ENCODE measurements at places on chromosomes 16 and 17.

GRCh38 chr17:18850679-18851078 lies 7.3 kb upstream of the PRPSAP2 start:
- DNase-seq: no peak

GRCh38 chr17:55683550-55684315 lies 38.9 kb downstream of the TMEM100 start:
- DNase-seq: no peak

- DNase-seq: no peak
Observed at GRCh38 chr17:33779234-33779591, 475.9 kb upstream of the CCL2 start.

GRCh38 chr17:74028354-74029116 lies 174.9 kb upstream of the RPL38 start:
- no peak for DNase-seq

DNA sequence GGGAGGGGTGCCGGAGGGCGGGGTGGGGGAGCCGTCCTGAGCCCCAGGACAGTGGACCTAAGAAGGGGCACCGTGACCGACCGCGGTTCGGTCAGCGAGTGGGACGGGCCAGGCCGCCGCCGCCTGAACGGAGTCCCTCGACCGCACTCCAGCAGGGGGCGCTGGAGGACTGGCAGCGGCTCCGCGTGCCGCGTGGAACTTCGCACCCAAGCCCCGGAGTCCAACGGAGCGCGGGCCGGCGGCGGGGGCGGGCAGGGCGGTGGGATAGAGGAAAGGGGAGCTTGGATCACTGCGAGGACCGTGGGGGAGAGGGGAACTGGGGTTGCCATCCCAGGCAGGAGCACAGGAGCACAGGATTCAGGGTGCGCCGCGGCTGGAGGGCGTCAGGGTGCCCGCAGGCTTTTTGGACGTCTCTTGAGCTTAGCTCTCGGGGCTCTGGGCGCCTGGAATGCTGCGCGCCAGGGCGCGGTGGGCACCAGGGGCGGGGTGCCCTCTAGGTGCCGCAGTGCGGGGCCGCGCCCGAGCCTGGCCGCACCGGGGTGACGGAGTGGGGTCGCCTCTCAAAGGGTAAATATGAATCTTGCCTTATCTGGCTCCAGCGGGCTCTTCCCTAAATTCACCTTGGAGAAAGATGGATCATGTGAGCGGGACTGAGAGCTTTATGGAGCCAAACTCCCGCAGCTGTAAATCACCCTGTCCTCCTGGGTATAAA lies 379 bp upstream of the OTOP2 start:
- no peak for DNase-seq

DNA sequence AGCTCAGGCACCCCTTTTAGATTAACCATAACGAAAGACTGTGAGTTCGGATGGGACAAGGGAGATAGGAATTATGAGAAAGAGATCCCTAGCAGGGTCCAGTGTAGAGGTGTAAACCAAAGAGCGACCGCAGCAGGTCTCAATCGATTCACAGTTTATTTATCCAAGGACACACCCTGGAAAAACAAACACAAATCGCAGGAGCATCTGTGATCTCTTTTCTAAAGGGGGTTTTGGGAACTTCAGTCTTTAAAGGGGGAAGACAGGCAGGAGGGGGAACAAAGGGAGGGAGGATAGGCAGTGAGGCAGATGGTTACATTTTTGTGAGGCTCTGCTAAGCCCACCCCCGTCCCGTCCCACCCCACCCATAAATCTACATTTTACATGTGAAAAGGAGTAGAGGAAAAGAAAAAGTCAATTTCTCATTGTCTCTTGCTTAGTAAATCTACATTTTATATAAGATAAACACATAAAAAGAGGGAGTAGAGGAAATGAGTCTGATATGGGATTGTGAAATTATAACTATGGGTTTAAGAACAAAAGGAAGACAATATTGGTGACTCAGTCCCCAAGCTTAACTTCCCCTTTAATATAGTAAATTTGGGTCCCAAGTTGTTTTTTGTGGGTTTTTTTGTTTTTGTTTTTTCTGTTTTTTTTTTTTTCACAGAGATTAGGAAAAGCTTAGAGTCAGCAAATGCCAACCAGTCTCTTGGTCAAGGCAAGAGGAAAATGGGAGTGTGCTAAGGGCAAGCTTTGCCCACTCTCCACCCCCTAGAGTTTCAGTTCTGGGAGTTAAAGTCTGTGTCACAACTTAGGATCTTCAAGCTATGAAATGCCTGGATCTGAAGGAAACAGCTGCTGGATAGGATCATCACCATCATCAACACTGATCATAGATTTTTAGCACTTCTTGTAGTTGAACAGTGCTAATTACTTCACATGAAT lies 160.9 kb upstream of the CDH5 start:
- no peak for DNase-seq

GRCh38 chr17:35548208-35548810 lies 10.8 kb upstream of the SLFN12L start:
- DNase-seq: no peak

GRCh38 chr17:78300962-78301820 lies 58.7 kb downstream of the SOCS3 start:
- no peak for DNase-seq

DNA sequence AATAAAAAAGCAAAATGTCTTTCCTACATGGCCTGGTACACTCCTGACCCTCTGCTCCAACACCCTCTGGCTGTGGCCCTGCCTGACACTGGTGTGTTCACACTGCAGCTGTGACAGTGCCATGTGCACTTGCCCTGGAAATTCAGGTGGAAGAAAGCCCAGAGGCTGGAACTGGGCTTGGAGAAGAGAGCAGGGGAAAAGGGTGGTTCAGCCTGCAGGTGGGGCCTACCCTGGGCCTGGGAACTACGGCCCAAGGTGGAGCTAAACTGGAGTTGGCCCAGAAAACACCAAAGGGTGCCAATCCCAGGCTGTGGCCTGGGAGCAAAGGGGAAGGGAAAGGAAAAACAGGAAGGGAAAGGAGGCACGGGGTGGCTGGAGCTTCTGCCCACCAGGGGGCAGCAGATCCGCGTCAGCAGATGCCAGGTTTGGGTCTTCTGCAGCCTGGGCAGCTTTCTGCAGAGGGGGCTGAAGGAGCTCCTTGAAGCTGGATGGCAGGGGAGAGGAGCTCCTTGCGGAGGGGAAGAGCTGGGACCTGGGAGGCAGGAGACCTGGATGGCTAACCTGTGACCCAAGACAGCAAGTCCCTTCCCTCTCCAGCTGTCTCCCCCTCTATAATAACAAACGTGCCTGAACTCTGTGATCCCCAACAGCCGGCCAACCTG lies 15.4 kb upstream of the CTCF start:
- DNase-seq: no peak

GRCh38 chr17:78991017-78991738 lies 11.5 kb upstream of the LGALS3BP start:
- no peak for DNase-seq

GRCh38 chr17:82217120-82217529 lies 4.5 kb upstream of the CCDC57 start:
- no peak for DNase-seq

DNA sequence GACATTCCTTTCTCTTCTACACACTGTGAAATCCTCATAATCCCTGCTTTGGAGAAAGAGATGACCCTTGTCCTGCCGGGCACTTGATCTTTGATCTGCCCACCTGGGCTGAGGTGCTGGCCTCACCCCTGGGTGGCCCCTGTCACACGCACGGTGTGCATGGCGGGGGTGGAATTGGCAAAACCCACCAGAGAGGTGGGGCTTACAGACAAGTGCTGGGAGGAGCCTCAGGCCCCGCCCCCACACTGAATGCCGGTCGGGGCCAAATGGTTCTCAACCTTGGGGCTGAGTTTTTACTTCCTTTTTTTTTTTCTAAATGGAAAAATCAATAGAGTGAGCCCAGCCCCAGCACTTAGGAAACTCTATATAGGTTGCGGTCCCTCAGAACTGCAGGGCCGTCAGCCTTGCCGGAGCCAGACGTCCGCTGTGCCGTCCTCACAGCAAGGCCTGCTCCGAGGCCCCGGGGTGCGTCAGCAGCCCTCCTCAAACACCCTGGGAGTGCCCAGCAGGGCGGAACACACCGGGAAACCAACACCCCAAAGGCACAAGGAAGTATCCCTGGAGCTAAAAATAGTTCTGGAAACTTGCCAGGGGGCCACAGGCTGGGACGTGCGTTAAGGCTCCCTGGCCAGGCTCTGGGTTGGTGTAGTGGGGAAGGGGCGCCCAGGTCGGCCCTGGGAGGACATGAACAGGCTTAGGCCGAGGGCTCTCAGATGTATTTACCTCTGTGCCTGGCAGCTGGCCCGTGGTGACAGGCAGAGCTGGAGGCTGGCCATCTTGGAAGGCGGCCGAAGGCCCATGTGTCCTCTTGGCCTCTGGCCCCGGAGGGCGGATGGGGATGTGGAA lies 11.0 kb downstream of the GPRC5C start:
- DNase-seq: no peak

GRCh38 chr16:4437366-4437765 lies 11.7 kb downstream of the DNAJA3 start:
- DNase-seq: no peak

GRCh38 chr17:3913531-3914311 lies 2.5 kb downstream of the P2RX1 start:
- no peak for DNase-seq

DNA sequence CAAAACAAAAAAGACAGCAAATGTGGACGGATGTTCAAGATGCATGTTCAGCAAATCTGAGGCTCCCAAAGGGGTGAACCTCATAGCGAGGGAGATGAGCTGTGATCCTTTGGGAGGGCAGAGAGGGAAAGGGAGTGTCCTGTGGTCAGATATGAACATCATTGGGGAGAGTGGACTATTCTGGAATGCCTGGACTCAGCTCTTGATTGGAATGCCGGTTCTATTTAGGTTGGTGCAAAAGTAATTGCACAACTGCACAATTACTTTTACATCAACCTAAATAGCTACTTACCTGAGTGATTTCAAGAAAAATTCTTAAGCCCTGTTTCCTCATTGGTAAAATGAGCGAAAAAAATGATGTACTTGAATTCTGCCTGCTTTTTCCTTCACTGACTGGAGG lies 89.6 kb downstream of the CACNG3 start:
- DNase-seq: no peak

DNA sequence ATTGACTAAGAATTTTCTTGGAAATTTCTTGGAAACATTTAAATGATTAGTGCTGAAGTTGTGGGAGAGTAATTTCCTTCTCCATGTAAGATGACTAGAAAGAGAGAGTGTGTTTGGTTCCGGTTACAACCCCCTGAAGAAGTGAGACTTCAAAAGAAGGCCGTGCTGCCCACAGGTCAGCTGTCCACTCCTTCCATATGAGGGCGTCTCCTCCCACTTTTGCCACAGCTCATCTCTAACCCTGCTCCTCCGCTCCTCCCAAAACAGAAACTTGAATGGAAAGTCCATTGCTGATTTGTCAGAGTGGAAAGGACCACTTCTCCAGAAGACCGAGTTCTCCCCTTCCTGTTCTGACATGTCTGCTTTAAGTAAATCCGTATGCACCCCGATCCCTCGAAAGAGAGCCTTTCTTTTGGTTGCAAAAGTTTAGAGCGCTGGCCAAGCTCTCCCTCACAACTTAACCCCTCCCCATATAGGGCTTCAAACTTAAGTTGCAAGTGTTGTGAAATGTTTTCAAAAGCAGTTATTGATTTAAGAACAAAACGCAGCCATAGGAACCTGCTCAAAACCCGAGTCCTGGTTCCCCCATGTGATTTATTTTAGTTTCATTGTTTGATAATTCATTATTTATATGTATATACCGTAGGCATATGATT lies 129.5 kb downstream of the SOCS1 start:
- no peak for DNase-seq

DNA sequence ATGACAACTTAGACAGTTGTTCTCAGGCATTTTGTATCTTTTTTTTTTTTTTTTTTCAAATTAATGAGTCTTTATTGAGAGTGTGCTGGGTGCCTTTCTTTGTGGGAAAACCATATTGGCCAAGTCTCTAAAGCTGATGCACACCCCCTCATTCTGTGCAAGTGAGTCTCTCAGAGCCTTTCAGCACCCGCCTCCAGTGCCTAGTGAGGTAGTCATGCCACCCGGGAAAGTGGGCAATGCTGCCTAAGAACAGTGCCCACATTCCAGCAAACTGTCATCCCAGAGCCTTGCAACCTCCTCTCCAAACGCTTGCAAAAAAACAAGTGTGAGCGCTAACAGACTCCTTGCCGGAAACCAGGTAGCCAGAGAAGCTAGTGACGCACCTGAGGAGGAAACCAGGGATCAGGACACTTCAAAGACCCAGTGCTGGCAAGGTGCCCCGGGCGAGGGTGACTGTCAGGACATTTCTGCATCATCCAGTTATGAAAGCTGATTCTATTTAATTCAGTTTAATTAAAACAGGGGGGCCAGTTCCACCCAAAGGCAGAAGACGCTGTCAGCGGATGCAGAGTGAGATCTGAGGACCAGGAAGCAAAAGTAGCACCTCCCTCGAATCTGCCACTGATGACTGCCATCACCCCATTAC lies 34.9 kb downstream of the SMARCE1 start:
- DNase-seq: no peak

DNA sequence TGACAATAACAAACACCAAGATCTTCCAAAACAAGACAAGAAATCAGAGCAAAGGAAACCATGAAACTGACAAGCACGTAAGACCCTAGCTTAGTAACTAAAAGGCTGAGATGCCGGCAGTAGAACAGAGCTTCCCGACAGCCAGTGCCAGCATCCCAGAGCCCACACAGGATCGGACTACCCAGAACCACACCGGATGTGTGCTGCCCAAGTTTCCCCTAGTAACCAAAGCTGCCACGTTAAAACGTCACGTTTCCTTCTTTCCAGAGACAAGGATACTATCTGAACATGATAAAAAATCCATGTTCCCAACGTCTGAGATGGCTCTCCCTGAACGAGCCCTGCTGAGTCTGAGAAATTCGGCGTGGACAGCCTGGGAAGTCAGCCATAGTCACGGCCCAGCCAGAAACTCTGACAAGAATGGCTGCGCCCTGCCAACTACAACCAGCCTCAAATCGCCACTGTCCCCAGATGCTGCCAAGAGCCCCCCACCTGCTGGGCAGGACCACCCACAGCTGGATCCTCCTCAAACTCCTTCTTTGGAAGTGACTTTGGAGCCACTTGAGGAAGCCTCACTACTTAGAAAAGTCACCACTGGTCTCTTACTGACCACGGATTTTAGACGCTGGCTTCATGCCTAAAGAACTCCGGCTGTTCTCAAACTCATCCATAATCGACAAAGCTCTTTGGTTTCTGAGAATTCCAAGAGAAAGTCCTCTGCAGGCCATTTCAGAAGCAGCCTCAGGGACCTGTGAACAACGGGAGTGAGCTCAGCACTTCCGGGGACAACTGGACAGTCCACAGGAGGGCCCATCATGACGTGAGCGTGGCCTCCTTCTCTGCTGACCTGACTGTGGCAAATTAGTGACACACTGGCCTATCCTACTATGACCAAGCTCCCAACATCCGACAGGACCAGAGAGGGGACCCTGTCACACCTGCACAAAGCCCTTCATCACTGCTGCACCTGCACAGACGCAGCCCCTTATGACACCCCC lies 16.7 kb downstream of the CCDC57 start:
- DNase-seq: no peak

GRCh38 chr17:78524870-78525510 lies 52.2 kb downstream of the DNAH17 start:
- DNase-seq: no peak

- DNase-seq: no peak
Observed at GRCh38 chr17:61503961-61504360, 51.7 kb downstream of the TBX4 start.
